ENCODE measurements at places on chromosomes 4 and X.

- DNase-seq, result no peak
Observed at GRCh38 chr4:141730805-141731204, 94.4 kb downstream of the IL15 start.

DNA sequence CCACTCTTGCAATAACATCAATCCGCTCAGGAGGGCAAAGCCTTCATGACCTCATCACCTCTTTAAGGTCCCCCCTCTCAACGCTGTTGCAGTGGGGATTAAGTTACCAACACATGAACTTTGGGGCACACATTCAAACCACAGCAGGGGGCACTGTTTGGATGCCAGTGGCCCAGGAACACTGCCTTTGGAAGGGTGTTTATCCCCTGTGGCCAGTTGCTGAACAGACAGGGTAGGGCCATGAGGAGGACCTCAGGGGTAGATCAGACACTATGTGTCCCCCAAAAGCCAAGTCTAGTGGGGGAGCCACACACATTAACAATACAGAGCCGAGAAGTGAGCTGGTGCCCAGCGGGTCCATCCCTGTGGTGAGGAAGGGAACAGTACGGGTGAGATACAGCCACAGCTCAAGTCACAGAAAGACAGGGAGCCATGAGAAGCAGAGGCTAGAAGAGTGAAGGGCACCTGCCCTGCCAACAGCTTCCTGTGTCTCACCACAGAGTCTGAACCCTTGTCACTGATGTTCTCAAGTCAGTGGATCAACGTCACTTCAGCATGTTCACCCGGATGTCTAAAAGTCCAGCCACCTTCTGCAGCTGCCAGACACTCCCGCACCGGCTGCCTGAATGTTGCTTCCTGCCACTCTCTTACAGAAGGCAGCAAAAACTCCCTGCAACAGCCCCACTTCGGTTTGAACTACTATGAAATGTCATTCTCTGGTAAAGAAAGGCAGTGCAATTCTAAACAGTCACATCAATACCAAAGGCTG, 19.9 kb upstream of the MXD4 start:
- no peak for DNase-seq

DNA sequence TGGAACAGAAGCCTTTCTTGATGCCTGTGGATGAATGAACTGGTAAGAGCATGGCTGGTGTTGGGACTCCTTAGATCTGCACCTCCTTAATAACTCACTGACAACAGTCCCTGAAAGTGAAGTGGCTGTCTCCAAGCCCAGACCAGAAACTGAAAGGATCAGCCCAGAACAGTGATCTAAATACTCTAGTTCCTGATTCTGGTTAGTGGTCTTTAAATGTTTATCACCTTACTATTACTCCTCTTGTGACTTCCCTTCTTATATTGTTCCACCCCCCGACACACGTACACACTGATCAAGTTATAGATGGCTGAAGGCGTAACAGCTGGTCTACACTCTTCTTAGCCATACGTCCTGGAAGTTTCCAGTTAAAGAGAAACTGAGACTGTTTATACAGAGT, 33.8 kb upstream of the ARMCX2 start:
- DNase-seq, result no peak

DNA sequence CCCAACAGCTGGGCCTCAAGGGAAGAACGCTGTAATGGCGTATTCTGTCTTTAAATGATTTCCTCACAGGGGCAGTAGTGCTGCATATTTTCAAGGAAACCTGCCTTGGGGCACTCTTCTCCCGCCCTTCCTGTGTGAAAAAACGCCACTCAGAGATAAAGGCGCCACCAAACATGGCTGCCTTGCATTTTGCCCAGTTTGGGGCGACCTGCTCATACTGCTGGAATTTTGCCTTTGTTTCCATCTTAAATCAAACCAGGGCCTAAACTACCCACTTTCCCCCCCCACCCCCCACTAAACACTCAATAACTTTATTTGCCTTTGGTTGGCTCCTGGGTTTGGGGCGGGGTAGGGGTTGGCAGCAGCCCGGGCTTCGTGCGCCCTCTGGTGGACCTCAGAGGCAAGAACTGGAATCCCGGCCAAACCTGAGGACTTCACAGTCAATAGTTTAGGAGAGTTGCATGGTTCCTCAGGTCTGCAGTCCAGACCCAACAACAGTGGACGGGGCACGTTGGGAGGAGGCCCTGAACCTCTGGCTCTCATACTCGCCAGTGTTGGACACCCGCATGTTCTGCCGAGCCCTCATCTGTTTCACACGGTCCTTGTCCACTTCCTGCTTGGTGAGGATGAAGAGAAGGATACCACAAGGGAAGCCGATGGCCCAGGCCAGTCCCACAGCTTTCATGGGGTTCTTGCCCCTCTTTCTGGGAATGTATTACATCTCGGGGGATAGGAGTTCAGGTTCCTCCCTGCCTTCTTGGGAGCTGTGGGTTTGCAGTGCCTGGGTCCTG, 220.1 kb upstream of the STK26 start:
- DNase-seq, result no peak

- DNase-seq, result no peak
Observed at GRCh38 chrX:153853180-153853901, 23.0 kb upstream of the PDZD4 start.

DNA sequence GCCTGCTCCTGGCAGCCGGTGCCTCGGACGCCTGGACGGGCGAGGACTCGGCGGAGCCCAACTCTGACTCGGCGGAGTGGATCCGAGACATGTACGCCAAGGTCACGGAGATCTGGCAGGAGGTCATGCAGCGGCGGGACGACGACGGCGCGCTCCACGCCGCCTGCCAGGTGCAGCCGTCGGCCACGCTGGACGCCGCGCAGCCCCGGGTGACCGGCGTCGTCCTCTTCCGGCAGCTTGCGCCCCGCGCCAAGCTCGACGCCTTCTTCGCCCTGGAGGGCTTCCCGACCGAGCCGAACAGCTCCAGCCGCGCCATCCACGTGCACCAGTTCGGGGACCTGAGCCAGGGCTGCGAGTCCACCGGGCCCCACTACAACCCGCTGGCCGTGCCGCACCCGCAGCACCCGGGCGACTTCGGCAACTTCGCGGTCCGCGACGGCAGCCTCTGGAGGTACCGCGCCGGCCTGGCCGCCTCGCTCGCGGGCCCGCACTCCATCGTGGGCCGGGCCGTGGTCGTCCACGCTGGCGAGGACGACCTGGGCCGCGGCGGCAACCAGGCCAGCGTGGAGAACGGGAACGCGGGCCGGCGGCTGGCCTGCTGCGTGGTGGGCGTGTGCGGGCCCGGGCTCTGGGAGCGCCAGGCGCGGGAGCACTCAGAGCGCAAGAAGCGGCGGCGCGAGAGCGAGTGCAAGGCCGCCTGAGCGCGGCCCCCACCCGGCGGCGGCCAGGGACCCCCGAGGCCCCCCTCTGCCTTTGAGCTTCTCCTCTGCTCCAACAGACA, 4.4 kb downstream of the SOD3 start:
- DNase-seq, result no peak

GRCh38 chrX:99091459-99091858, 1318.6 kb downstream of the PCDH19 start:
- DNase-seq, result no peak

DNA sequence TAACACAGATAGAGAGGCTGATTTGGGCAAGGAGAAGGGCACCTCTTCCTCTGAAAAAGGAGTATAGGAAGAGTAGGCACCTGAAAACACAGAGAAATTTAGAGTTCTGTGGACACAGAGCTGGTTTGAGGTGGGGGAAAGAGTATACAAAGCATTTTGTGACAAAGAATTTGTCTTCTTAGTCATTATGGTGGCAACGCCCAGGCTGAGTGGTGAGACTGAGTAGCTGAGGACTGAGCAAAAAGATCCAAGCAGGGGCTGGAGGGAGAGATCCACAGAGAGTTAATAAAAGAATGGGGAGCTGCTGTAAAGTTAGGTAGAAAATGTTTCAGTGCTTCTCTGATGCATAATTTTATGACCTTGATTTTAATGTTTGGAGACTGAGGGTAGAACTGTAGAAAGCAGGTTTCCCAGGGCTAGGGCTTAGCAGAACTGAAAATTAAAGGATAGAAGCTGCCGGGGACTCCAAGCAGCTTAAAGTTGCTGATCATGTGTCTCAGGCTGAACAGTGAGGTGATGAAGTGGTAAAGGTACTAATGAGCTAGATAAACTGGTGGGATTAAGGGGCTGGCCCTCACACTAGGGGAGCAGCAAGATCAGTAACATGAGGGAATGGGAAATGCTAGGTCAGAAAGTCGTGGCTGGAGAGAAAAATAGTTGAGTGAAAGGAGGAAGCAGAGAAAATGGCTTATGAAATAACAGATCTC, 118.9 kb downstream of the CEP44 start:
- no peak for DNase-seq

GRCh38 chr4:119661231-119661630, 32.6 kb upstream of the PDE5A start:
- no peak for DNase-seq

DNA sequence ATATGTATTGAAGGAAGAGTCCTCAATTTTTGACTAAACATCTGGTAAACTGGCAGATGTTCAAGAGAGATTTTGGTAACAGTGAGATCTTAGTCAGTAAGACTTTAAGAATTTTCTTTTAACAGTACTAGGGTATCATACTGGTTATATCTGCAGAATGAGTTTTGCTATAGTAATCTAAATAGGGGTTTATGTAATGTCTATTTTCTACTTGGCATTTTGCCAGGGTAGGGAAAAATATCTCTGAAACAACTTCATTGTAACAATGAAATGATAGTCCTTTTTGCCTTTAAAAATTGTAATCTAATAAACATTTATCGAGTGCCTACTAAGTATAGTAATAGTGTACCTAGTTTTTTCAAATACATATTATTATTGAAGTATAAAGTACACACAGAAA, 32.1 kb downstream of the XK start:
- no peak for DNase-seq

- DNase-seq, result no peak
Observed at GRCh38 chrX:119880076-119880475, 8.4 kb downstream of the NDUFA1 start.

DNA sequence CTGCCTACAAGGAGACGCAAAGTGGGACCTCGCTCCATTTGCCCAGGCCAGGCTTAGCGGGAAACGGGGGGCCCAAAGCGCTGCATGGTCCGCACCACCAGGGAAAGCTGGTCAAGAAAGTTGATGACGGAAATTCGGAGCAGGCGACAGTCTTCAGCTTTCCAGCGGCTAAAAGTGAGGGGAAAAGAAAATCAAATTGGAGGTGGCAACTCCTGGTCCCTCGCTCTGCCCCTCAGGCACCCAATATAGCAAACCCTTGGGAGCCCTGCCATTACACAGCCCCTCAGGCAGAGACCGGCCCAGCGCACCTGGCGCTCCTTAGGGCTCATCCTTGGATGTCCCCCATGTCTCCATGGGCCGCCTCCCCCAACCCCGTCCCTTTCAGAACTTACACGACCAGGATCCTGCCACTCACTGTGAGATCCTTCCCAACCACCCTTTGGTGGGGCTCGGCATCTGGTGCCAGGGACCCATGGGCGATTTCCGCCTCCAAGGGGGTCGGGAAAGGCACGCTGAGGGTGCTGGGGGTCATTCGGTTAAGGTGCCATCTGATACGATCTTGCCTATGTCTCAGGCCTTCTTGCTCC, 1.1 kb downstream of the LAGE3 start:
- DNase-seq, result no peak

GRCh38 chr4:110989125-110989524, 366.2 kb upstream of the PITX2 start:
- no peak for DNase-seq

DNA sequence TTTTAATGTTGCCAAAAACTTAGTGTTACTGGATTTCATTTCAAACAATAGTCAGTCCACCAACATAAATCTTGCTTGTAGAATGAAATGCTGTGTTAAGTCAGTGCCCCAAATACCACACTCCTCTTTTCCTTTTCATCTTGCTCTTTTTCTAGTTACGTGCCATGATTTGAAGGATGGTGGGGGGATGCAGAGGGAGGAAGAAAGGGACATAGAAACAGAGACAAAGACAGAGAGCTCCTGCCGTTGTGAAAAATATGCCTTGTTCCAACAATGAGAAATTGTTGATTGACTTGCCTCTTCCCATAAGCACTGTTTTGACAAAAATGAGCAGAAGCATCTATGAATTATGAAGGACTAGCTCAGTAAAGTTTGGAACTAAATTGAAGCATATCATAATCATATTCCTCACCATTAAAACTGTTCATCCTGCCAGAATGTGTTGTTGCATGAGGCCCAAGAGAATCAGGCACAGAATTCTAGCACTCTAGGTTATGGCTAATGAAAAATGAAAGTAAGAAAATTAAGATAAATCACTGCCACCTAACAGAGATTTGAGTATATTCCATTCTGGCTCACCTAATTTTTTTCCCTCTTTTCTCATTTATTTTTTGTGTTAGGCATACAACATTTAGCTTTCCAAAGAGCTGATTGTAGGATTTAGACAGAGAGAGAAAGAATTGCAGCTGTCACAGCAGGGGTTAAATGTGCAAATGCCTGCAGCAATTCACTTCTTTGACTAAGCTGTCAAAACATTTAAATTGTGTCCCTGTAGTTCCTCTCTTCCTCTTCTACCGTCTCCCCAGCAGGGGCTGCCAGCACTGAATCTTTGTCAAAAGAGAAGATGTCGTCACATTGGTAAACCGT, 111.6 kb upstream of the PTPN13 start:
- no peak for DNase-seq

GRCh38 chr4:36168127-36168878, 76.0 kb downstream of the ARAP2 start:
- no peak for DNase-seq

DNA sequence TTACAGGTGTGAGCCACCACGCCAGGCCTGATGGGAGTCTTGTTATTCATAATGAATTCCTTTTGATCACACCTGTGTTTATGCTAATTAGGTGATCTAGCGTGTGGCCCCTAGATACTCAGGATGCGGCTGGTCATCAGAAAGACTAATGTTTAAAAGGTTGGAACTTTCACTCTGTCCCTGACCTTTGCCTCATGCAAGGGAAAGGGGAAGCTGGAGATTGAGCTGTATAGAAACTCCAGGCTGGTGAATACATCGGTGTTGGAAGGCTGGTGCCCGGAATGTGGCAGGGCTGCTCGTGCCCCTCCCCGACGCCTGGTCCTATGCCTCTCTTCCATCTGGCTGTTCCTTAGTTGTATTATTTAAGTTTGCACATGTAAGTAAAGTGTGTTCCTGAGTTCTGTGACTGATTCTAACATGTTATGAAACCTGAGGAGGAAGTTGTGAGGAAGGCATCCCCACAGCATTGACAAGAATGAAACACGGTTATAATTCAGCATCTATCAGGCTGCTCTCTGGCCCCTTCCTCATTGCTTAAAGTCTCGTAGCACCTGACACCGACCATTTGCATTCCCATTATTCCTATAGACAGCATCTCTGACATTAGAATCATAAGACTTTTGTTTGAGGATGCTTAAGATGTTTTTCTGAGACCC, 28.9 kb downstream of the CASP3 start:
- DNase-seq, result no peak

GRCh38 chr4:119984996-119985395, 81.7 kb downstream of the MAD2L1 start:
- no peak for DNase-seq

- no peak for DNase-seq
Observed at GRCh38 chrX:48179691-48180090, 16.9 kb downstream of the SSX5 start.

GRCh38 chr4:178414881-178415446, 972.7 kb upstream of the AGA start:
- no peak for DNase-seq

- no peak for DNase-seq
Observed at GRCh38 chr4:74362347-74362746, 2.6 kb upstream of the EREG start.
